ENCODE measurements at places on chromosomes 13 and 19.
A peak's percentile ranks its signal among the peaks of the same experiment; 100 is the strongest.

- DNase-seq = no peak
These were observed 15.6 kb upstream of the ZNF730 start for GRCh38 chr19:23101241-23101640.

GRCh38 chr13:78431328-78431727 is 172.0 kb downstream of the POU4F1 start:
- no peak for DNase-seq

DNA sequence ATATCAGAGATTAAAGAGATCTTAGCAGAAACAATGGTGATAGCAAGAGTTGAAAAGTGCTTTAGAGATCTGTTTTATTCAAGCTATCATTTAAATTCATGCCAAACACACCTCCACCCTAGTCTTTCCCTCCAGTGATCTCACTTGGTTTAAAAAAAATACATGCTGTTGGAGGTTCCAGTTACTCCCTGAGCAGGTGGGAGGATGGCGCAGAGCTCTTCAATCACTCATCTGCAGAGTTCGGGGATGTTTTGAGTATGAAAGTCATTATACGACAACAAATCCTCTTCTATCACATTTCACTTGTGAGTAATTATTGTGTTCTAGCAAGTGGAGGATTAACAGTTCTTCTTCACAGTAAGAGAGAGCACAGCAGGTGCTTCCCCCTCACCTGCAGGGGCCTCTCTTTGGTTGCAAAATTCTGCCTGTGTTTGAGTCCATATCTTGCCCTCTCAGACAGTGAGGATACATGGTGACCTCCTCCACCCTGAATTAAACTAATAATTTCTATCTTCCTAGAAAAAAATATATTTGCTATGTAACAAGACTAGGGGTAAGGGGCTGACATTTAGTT is 376.7 kb downstream of the LIG4 start:
- DNase-seq = no peak

DNA sequence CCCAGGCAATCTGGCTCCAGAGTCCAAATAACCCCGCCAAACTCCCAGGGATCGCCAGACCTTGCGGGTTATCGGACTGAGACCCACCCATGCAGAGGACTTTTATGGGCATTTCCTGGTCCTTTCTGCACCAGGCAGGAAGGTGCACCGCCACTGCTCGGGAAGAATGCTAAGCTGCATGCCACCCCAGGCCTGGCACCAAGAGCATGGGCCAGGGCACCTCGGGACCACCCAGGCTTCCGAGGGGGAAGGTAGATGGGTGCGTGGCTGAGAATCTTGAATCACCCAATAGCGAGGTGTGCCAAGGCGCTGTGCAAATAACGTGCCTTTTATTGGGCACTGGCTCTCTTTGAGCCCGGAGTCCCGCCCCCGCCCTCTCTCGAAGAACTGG is 422 bp upstream of the ZNF575 start:
- DNase-seq = no peak

DNA sequence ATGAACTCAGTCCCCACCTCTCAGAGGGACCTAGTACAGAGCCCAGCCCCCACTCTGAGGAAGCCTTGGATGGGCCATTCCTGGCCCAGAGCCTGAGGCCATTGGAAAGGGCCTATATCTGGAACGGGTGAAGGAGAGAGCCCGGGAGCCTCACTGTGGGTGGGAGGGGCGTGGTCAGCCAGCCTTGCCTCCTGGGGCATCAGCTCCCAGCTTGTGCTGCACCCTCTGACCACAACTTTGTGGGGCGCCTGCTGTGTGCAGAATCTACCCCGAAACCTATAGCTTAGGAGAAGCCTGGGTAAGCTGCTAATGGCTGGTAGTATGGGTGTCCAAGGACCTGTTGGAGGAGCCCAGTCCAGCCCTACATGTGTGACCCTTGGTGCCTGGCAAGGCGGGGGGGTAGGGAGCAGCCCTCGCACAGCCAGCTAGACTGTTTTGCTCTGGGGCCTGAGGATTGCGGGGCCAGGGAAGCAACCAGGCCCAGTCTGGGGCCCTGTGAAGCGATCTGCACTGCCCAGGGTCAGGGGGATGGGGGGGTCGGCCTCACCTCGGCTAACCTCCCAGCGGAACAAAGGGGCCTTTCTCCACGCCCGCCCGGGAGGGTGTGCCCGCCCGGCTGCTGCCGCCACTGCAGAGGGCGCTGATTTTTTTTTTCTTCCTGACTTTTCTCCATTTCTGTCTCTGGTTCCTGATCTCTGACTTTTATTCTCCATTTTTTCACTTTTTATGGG is 42.3 kb downstream of the LYL1 start:
- no peak for DNase-seq

- no peak for DNase-seq
These were observed 12.7 kb downstream of the ZNF417 start for GRCh38 chr19:57903618-57904184.

DNA sequence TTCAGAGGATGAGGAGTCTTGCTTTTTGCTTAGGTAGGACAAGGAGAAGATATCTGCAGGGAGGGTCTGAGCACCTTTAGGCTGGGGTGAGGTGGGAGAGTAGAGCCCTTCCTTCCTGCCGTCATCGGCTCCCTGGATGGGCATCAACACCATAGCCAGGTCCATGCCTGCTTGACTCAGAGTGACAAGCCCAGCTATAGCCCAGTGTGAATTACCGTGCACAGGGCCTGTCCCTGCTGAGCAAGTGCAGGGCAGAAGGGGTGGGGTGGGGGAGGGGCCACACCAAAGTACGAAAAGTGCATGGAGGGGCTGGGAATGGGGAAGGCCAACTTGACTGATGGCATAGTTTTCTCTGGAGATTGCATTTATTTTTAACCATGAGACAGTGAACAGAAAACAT is 30.3 kb upstream of the RNF113B start:
- no peak for DNase-seq

DNA sequence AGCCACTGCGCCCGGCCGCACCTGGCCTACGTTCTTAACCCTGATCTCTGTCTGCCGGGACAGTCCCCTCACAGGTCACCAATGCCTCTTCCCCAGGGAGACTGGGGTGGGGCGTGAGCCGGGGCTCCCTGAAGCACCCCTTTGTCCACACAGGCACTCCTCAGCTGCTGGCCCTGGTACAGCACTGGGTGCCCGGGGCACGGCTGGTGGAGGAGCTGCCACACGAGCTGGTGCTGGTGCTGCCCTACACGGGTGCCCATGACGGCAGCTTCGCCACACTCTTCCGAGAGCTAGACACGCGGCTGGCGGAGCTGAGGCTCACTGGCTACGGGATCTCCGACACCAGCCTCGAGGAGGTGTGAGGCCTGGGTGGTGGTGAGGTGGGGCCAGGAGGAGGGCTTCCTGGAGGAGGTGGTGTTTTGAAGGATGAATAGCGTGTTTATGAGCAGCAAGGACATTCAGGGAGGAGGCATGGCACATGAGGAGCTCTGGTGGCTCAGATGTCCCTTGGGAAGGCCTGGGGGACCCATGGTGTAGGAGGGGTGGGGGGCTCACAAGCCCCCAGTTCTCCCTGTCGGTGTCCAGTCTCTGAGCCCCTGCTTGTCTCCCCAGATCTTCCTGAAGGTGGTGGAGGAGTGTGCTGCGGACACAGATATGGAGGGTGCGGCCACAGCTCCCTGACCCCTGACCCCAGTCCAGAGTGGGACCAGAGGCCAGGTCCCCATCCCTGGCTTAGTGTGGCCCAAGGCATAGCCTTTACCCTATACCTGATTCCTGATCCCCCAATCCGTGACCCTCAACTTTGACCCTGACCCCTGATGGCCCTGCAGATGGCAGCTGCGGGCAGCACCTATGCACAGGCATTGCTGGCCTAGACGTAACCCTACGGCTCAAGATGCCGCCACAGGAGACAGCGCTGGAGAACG is 13.5 kb upstream of the ARHGAP45 start:
- DNase-seq = no peak

DNA sequence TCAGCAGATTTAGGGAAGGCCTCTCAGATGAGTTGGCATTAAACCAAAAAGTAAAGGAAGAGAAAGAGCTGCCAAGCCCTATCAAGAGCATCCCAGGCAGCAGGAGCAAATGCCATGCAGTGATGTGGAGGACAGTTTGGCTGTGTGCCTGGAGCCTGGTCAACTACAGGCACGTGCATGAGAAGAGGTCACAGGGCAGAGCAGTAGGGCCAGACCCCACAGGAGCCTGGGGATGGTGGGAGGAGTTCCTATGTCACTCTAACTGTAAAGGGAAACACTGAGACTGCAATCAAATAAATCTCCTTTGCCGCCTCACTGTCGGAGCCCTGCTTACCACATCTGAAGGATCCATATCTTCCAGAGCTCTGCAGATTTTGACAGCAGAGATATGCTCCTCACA is 240.5 kb downstream of the ENOX1 start:
- DNase-seq = no peak

DNA sequence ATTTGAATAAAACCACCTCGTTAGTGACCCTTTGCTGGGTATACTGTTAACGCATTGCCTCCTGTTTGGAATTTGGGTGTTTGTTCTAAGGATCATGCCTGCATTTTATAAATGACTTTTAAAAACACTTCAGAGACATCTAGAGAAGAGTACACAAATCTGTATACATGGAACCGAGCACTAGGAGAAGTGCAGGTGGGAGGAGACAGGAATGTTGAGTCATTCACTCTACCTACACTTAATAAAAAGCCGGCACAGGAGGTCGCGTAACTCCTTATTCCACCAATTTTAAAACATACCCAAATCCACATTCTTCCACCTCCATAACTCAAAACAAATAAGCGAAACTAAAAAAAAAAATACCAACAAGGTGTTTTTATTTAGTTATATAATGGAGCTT is 48.6 kb downstream of the FGF9 start:
- no peak for DNase-seq

- peak; percentile 71 for DNase-seq
These were observed 27.5 kb upstream of the SHKBP1 start for GRCh38 chr19:40549007-40549708.

DNA sequence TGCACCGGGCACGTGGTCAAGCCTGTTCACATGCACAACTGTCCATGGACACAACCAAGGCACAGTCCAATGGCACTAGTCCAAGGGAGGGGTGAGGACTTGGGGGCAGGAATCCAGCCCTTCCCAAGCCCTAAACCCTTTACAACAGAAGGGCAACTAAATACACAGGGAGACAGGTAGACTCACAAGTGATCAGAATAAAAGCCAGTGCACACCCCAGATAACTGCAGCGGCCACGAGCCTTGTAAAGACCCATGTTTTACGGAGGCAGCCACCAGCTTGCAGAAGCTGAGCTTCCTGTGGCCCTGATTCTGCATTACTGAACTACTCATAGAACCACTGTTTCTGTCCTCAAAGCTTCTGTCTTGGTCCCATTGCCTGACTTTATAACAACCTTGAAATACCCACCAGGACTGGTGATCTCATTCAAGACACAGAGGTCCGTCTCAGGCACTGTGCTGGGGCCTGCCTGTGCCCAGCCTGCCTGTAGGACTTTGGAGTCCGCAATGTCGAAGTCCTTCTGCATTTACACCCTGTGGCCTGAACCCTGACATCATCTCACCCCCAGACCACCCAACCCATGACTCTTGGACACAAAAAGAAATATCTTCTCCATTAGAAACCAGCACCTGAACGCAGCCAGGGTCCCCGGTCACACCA is 181.2 kb downstream of the COL4A1 start:
- no peak for DNase-seq

DNA sequence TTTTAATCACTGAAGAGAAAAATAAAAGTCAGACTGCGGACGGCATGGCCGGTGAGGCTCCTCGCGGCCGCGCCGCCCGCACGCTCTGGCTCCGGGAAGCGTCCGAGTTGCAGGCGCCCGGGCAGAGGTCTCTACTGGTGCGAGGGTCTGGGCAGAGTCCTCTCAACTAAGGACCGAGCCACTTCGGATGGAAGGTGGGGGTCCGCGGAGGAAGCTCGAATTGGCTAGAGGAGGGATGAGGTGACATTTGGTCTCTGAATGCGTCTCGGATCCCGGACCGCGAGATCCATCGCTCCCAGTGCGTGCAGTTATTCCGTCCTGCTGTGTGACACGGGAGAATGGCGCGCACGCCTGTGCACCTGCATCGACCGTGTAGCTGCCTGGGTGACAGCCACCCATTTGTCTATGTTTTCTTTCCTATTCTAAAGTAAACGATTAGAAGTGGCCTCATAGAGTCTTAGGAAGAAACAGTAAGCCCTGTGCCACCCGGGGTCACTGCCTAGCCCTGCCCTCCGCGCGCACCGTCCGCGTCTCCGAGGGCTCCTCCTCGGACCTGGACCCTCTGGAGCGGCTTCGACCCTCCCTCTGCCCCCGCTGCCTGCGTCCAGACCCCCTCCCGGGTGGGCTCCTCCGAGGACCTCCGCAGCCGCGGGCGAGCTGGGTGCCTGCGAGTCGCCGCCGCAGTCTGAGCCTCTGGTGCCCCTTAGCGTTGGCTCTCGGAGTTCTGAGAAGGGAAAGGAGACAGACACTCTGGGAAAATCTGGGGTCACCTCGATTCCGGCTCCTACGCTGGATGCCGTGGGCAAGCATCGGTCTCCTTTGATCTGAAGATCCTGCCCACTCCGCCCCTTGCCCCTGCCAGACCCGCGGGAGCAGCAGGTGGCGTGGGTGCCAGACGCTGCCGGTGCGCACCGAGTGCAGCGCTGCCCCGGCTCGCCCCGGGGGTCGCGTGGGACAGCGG is 347.4 kb downstream of the LIG4 start:
- DNase-seq = no peak

- no peak for DNase-seq
These were observed 6.7 kb upstream of the PCDH17 start for GRCh38 chr13:57624565-57625435.

- DNase-seq = no peak
These were observed 33.3 kb downstream of the BLOC1S3 start for GRCh38 chr19:45211751-45212381.

DNA sequence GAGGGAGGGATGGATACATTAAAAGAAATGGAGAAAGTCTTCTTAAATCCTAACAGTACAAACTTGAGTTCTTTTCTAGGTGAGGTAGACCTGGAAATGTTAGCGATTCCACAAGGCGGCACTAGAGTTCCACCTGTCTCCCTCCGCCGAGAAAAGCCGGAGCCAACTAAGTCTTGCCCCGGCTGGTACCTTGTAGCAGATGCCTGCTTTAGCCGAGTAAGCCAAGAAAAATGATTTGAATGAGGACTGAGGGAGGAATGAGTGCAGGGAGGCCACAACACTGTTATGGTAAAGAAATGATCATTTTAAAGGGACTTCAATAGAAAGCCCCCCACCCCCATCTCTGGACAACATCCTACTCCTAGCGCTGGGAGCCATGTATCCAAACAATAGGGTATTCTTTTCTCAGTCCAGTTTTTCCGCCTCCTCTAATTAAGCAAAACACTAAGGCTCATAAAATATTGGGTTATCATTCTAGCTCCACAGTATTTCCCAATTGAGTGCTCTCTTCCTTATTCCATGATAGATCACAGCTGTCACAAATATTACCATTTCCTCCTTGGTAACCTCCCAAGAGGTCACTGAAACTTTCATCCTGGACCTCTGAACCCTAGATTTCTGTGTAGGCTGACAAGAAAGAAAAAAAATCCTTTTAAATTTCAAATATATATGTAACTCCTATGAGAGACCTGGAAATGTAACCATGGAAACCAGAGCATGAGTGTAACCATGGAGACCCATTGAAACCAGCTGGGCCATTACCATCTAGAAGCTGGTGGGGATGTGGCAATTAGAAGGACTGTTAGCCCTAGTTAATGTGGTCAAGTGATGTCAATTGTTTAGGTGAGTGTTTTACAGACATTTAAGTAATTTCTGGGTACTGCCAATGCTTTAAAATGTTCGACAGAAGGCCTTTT is 58.3 kb downstream of the GPALPP1 start:
- DNase-seq = peak; percentile 75

GRCh38 chr19:56217039-56217949 is 15.2 kb downstream of the ZSCAN5C start:
- no peak for DNase-seq

- DNase-seq = no peak
These were observed 167.3 kb downstream of the USP12 start for GRCh38 chr13:27004326-27004725.

Measured in activated CD4-positive, alpha-beta T cell treated with anti-CD3 and anti-CD28 coated beads, Interleukin-2, amount 50 U/mL, for 4 hours (primary cell).